ENCODE measurements at places on chromosomes 4 and X.
A peak's percentile ranks its signal among the peaks of the same experiment; 100 is the strongest.

DNA sequence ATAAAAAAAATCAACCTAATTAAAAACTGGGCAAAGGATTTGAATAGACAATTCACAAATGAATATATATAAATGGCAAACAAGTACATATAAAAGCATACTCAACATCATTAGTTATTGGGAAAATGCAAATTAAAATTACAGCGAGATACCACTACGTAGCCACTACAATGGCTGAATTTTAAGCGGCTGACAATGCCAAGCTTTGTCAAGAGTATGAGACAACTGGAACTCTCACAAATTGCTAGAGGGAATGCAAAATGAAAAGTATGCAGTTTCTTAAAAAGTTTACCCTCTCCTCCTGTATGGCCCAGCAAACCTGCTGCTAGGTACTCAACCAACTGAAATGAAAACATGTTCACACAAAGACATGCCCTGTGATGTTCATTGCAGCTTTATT is 34.8 kb downstream of the ZFP42 start:
- no peak for DNase-seq

- peak; percentile 80 for DNase-seq
These were observed 142.4 kb downstream of the TSPAN5 start for GRCh38 chr4:98516042-98516440.

DNA sequence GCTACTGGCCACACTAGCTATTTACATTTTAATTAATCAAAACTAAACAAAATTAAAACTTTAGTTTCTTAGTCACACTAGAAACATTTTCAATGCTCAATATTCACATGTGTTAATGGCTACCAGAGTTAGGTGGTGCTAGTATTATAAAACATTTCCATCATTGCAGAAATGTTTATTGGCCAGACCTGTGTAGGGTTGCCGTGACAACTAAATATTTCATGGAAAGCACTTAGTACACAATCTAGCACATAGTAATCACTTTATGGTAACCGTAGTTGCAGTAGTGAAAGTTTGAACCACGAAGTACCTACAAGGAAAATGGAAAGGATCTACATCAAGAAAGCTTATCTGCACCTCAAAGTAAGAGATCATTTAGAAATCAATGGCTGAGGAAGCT is 95.9 kb downstream of the HS6ST2 start:
- DNase-seq: no peak

DNA sequence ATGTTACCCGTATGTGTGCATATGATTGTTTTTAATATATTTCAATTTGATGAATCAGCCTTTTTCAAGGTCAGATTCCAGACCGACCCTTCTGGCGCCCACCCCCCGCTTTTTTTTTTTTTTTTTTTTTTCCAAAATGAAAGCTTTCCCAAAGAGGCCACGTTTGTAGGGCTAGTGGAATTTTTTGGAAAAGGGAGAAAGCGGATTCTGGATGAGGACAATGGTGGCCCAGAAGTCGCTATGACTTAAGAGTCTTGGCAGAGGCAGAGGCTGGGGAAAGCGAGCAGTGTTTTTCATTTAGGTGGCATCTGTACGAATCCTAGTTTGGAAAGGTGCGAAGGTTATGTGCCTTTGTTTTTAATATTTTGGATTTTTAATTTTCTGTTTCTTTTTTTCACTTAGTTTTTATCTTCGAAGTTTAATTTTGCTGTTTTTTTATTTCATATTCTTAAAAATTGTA is 14.6 kb downstream of the NDUFB11 start:
- DNase-seq: no peak

GRCh38 chr4:16070203-16070602 is 13.6 kb downstream of the PROM1 start:
- DNase-seq: no peak

- peak; percentile 10 for DNase-seq
These were observed 55.1 kb downstream of the RAB40A start for GRCh38 chrX:103464072-103464773.

DNA sequence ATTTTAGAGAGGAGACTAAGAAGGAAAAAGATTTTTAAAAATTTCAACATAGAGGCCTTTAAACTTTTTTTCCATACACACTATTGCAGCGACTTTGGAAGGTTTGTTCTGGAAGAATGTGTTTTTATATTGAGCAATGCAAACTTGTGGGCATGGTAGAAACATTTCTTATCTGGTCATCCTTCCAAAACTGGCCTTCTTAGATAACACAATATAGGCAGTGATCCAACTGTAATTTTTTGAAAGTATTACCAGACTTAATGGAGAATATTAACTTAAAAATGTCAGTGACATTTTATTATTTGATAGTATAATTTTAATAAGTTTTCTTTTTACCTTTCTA is 25.6 kb downstream of the FHDC1 start:
- no peak for DNase-seq

GRCh38 chrX:107470971-107471370 is 21.5 kb downstream of the FRMPD3 start:
- DNase-seq: no peak

DNA sequence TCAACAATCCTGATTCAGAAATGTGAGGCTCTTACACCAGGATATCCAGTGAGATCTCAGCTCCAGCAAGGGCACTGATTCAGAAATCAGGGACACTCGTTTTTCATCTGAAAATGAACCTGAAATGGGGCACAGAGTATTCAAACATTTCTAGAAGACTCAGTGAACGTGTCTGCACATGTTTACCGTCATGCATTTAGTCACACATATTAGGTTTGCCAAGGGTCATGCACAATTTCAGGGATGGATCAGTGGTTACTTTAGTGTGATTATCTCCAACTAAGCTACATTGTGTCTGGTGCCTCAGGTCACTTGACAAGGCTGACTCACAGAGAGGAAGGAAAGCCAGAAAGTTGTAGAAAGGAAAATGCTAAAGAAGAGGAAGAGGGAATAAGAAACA is 33.6 kb upstream of the SPANXN2 start:
- no peak for DNase-seq

DNA sequence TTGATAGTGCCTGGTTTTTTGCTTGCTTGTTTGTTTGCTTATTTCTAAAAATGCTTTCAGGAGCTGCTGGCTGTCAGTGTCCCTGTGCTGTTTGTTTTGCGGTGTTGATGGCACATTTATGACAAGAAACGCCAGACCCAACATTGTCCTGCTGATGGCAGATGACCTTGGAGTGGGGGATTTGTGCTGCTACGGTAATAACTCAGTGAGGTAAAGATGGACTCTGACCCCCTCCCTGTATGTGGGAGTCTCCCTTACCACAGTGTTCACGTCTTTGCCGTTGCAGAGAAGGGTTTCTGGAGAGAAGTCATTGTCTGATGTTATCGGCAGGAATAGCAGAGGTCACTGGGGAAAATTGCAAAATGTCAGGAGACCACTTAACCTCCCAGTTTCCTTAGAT is at the start of gene ARSH:
TSS of gene ARSH (plus strand) at position 52 of the 400 bp plus-strand sequence. CDS start at position 119, 67 bp downstream.
- DNase-seq: no peak

DNA sequence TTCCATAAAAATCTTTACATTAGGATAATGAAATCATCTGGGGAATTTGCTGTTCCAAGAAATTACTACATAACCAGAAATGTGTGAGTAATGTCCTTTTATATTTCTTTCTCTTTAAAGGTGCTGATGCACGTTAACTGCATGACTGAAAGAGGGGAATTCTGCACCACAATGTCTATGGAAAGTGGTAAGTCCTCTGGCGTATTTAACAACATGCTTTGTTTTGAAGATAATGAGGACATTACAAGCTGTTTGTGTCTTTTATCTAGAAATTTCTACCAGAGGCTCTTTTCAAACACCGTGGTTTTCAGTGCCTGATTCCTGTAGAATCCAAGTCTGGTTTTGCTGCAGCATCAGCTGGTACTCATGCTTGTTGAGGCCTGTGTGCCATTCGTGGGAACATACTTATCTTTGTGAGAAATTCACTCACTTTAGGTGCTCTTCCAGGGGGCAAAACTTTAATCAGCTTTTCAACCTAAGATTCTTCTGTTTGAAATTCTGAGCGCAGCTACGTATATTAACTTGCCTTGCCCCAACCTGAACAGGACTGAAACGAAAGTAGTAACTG is 257.2 kb downstream of the PDHA2 start:
- no peak for DNase-seq

GRCh38 chr4:3010577-3010976 is 47.2 kb downstream of the GRK4 start:
- no peak for DNase-seq

GRCh38 chr4:102343964-102344519 is 1.2 kb downstream of the SLC39A8 start:
- no peak for DNase-seq

DNA sequence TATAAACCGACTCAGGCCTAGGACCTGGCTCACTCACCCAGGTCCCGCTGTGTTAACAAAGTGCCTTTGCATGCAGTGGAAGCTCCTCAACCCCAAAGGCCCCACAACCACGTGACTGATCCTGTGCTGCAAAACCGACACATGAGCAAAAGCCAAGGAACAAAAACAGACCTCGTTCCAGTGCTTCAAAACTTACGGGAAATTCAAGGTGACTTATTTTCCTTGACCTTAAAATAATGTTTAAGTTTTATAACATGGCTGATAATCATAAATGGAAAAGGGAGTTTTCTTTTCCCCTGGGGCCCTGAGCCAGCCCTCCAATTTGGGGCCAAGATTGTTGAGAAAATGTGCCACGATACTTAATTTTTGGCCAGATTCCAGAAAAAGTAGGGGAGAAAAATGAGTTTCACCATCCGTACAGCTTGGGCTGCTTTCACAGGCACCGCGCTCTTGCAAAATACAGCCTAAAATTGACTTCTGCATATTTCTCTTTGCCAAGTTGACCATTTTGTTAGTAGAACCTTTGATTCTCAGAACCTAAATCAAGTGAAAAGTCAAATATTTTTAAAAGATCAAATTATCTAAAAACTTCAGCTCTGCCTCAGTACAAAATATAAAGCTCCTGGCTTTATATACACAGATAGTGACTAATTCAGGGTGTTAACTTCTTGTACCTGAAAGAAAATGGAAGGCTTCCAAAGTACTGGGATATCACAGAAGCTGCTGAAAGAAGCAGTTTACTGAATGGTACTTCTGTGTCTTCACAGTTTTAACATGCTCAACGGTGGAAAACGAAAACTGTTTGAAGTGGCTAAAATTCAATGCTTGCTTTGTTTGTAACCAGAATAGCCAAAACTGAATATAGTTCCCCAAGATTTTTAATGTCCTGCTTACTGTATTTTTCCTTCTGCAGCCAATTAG is 93.8 kb downstream of the APBB2 start:
- peak; percentile 52 for DNase-seq
